ENCODE measurements at places on chromosomes 6 and 20. TPM values are rescaled to one million over a fixed set of nuclear protein-coding genes. Genes with fewer than 3 reads are reported as not detected.

GRCh38 chr6:115551527-115551926 lies 509.2 kb downstream of the FRK start:
- DNase-seq: peak; percentile 93

DNA sequence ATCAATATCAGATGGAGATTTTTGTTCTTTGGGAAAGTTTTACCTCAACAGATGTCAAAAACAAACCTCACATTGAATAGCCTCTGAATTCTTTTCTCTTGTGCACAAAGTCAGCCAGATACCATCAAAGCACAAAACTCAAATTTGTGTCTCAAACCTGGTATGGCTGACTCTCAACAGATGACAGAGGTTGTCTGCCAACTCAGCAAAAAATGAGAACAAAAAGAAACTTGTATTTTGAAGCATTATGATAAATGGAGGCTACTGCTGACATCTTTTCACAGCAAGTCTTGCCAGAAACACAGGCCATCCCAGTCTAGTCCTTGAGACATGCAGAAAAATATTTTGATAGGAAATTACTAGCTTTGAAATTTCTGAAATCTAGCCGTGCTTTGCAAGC lies 79.8 kb downstream of the KIF16B start:
- no peak for DNase-seq

Gene TAF8
- total RNA-seq: 17.9 TPM

- no peak for DNase-seq
Observed at GRCh38 chr6:109322825-109323224, 59.4 kb downstream of the CD164 start.

DNA sequence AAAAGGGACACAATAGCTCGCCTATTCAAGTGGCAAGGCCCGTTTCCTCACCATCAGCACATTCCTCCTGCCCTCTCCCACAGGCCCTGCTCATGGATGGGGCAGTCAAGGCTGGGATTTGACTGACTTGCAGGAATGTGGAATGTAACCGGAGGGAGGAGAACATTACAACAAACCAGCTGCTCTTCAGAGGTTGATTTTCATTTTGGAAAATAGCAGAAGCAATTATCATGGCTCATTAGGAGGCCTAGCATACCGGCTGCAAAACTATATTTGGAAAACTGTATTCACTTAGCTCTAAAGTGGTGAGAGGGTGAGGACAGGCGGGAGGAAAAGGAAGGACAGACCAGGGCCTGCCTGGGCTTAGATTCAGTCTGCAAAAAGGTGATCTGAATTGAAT lies 283.7 kb downstream of the CD83 start:
- peak; percentile 61 for DNase-seq

- no peak for DNase-seq
Observed at GRCh38 chr6:63372951-63373533, 53.3 kb upstream of the LGSN start.

Gene DSP
- total RNA-seq: 76.9 TPM

DNA sequence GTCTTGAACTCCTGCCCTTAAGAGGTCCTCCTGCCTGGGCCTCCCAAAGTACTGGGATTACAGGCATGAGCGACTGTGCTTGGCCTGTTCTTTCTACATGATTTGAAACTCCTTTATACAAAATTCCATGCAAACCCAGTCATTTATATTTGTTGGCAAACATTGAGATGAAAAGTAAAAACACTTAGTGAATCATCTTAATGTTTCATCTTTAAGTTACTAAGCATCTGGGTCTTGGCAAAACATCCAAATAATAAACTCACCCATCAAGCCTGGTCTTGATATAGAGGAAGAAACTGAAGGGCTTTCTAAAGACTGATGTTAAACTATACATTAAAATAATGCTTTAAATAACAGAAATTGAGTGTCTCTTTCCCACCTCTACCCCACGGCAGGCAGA lies 95.1 kb downstream of the FUT9 start:
- DNase-seq: no peak
